ENCODE measurements at places on chromosomes 2 and 18.

GRCh38 chr2:18063826-18064470 lies 185.5 kb downstream of the KCNS3 start:
- DNase-seq: no peak

DNA sequence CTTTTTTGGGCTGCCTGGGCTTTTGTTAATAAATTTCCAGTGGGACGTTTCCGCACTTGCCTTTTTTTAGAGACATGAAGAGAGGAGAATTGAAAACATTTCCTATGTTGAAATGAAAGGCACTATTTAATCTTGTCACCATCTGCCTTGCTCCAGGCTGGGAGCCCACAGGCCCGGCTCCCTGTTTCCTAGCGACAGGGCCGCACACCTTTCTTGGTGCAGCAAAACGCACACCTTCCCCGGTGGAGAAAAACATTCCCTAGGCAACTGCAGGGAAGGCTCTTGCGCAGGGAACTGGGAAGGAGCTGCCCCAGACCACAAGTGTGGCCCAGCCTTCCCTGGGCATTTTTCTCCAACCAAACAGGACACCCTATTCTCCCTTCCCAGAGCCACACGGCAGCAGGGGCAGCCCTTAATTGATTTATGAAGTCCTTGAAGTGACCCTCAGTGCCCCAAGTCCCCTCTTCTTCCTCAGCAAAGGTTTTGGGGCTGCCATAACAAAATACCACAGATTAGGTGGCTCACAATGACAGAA lies 132.9 kb upstream of the MSH6 start:
- no peak for DNase-seq

DNA sequence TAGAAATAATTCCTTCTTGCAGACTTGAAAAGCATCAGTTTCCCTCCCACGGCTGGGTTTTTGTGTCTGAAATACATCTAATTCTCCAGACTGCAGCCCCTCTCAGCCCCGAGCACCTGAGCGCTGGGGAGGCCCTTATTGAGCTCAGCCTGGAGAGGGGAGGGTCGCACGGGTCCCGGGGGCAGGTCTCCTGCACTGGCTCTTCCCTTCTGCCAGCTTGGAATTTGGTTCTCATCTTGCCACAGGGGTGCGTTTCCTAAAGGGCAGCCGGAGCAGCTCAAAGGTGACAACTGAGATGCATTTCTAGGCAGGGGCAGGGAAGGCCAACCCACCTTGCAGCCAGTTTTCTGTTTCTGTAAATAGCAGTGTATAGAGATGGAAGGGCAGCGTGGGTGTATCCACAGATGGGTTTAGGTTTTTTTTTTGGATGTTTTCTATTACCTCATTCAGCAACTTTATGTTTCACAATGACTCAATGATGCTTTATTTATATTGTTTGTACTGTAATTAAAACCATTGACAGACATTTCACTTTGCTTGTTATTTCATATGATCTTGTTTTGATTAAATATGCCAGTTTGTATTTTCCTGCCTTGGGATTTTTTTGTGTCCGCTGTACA lies 37.0 kb downstream of the GBX2 start:
- no peak for DNase-seq

GRCh38 chr2:239329284-239329971 lies 71.4 kb downstream of the HDAC4 start:
- DNase-seq: no peak

- DNase-seq: no peak
These were observed 8.5 kb downstream of the TYW5 start for GRCh38 chr2:199946836-199947235.

- DNase-seq: peak; percentile 67
These were observed 272.9 kb downstream of the CDH20 start for GRCh38 chr18:61606068-61606660.

DNA sequence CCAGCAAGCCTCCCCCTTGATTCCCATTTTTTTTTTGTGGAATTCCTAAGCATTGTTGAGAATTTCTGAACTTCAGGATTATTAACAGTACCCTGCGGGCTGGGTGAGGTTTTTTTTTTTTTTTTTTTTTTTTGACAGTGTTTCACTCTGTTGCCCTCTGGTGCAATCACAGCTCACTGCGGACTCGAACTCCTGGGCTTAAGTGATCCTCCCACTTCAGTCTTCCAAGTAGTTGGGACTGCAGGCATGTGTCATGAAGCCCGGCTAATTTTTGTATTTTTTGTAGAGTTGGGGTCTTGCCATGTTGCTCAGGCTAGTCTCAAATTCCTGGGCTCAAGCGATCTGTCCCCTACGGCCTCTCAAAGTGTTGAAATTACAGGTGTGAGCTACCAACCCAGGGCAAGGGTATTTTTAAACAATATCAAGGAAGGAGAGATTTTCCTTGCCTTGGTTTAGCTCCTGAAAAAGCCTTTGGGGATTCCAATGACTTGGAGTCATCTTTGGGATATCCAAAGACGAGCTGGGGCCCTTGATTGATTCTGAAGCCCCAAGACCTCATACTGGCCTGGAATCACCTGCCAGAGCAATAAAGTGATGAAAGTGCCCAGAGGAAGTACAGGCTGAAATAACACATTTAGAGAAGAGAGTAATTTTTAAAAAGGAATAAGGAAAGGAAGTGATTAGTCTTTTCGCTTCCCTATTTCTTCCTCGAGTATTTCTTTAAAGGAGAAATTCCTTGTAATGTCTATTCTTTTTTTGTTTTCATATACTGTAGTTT lies 240.2 kb downstream of the TGIF1 start:
- no peak for DNase-seq

- no peak for DNase-seq
These were observed 40.9 kb upstream of the ST8SIA3 start for GRCh38 chr18:57311472-57311871.

DNA sequence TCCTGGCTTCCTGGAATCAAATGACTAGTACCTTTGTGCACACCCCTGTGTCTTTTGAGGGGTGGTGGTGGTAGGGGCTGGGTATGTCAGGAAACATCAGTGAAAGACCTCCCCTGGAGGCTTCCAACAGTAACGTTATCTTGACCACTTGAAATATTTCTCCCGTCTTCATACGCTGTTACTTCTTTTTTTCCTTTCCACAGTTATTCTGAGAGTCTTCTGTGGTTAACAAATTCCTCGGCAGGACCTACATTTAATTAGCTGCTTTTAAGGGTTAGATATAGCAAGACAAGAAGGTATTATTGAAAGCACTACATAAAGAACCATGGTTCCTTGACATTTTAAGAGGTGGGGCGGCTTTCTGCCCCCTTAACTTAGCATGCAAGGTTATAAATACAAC lies 34.6 kb downstream of the UGP2 start:
- DNase-seq: no peak

GRCh38 chr2:9757501-9758264 lies 85.6 kb upstream of the TAF1B start:
- peak; percentile 37 for DNase-seq

- no peak for DNase-seq
These were observed 37.5 kb downstream of the SLC5A7 start for GRCh38 chr2:108023776-108024175.

- no peak for DNase-seq
These were observed 1047.8 kb downstream of the SOCS6 start for GRCh38 chr18:71336576-71337210.

GRCh38 chr2:37180006-37180639 lies 8.3 kb downstream of the SULT6B1 start:
- DNase-seq: no peak

DNA sequence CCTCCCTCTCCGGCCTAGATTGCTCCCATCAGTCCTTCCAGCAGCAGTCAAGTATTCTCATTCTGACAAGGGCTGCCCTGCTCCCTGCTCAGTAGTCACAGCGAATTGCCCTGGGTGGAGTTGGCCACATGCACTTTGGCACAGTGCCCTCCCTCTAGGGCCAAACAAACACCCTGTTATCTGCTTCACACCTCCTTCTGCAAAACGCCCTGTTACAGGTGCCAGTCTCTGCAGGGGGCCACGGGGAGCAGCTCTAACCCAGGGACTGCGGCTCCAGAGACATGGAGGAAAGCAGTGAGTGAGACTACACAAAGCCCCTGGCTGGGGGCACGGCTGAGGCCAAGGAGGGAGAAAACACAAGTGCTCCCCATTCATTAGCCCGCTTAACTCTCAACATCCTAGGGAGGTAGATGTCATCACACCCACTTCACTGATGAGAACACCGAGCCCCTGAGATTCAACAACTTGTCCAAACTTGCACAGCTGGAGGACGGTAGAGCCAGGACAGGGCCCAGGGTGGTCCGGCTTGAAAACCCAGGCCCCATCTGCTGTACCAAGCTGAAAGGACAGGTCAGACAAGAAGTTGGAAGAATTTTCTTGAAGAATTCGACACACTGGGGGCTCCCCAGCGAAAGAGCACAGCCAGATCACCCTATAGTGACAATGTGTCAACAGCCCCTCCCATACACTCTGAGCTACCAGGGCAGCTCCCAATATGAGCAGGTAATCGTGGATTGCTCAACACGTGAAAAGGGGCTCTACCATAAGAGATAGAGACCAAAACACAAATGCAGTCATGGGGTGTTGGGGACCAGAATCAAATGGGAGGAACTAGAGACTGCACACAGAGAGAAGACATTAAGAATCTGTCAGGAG lies 8.7 kb upstream of the TFCP2L1 start:
- DNase-seq: no peak

- peak; percentile 55 for DNase-seq
These were observed 655.5 kb upstream of the FANCL start for GRCh38 chr2:58896638-58897037.

GRCh38 chr18:49656073-49656692 lies 94.3 kb downstream of the LIPG start:
- DNase-seq: peak; percentile 76

DNA sequence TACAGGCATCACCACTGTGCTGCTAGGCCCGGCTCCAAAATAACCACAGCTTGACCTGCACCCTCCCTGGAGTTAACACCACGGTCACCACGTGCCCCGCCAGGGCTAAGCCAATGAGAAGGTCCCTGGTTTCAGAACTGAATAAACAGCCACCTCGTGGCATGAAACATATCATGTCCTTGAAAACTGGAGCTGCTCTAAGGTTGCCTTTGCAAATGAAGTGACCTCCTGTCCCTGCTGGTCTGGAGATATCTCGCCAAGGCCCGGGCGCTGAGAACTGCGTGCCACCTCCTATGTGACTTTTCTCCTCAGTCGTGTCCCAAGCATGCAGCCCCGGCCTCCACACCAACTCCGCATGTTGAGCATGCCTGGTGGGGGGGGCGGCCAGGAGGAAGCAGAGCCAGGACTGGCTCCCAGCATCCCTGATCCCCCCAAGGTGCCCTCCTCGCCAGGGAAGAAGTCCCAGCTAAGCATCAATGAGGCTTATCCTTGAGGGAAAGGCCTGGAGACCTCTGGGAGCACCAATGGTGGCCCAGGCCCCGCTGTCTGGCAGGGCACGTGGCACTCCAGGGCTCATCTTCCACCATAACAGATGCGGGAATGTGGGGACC lies 16.3 kb upstream of the KCNG2 start:
- DNase-seq: no peak

DNA sequence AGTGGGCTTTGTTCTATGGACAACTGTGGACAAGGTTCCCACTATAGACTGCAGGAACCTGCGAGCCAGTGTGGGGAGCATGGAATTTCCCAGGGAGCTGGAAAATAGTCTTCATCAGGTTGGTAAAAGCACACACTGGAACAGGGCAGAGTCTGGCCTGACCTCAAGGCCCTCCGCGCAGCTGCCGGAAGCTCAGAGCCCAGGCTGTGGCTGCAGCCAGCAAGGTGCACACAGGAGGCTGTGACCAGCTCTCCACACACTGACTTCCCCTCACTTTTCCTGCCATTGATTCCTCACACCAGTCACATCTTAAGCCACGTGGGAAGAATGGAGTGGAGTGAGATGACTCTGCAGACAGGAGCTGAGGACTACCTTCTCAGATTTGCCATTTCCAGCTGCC lies 19.1 kb downstream of the MAL start:
- no peak for DNase-seq

- DNase-seq: no peak
These were observed 41.7 kb downstream of the INPP5D start for GRCh38 chr2:233101816-233102215.

GRCh38 chr2:20972110-20972509 lies 71.8 kb downstream of the APOB start:
- DNase-seq: no peak

GRCh38 chr18:23859466-23860336 lies 154.9 kb upstream of the TTC39C start:
- DNase-seq: no peak

DNA sequence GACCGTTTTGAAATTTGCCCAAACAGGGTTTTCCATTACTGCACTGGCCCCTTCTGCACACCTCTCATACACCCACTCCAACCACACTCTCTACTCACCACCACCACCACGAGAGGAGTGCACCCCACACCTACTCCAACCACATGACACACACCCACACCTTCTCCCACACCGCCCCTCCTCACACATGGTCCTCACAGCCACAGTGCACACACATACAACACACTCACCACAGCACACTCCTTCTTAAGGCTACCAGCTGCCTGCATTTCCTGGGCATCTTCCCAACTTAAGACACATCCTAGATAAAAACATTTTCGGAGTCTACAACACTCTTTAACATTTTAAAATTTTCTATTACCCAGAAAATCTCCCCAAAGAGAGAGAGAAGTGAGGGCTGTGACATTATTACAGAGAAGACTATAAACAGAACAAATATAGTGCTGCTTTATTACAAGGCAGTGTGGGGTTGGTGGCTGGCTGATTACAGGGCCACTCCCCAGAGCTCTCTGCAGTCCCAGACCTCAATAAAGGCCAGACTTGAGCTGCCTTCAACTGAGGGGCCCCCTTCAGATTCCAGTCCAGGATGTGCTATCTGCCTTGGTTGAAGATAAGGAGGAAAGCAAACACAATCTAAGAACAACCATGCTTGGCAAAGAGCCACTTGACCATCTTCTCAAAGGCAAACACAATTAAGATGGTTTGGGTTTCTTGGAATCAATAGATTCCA lies 36.1 kb downstream of the NHEJ1 start:
- DNase-seq: no peak

DNA sequence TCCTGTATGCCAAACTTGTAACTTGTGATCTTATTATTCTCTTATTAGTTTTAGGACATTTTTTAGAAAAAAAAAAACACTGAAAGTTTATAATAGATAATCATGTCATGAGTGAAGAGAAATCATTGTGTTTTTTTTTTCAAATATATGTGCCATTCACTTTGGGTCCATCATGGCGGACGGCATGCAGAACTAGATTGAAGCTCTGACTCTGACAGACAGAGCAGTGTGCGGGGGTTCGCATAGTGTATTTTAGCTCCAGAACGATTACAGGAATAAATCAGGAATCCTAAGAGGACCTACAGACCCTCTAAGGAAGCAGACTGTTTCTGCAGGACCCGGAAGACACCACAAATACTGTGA lies 484.4 kb upstream of the REG3G start:
- DNase-seq: no peak

DNA sequence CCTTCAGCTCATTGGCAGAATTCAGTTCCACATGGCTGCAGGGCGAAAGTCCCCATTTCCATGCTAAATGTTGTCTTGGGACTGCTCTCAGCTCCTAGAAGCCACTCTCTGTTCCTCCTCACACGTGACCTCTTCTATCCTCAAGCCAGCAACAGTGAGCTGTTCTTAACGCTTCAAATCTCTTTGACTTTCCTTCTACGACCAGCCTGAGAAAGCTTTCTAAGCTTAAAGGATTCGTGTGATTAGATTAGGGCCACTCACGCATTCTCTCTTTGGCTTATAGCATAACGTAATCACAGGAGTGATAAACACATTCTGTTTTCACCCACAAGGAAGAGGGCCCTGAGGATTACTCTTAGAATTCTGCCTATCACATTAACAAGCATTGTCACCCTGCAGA lies 29.8 kb upstream of the LAMA1 start:
- DNase-seq: no peak
